ENCODE measurements at places on chromosomes 13 and 19.

- DNase-seq: no peak
Measured at GRCh38 chr13:110416131-110417025, 109.3 kb downstream of the COL4A2 start.

- DNase-seq: no peak
Measured at GRCh38 chr19:38850976-38851621, 1.3 kb upstream of the HNRNPL start.

DNA sequence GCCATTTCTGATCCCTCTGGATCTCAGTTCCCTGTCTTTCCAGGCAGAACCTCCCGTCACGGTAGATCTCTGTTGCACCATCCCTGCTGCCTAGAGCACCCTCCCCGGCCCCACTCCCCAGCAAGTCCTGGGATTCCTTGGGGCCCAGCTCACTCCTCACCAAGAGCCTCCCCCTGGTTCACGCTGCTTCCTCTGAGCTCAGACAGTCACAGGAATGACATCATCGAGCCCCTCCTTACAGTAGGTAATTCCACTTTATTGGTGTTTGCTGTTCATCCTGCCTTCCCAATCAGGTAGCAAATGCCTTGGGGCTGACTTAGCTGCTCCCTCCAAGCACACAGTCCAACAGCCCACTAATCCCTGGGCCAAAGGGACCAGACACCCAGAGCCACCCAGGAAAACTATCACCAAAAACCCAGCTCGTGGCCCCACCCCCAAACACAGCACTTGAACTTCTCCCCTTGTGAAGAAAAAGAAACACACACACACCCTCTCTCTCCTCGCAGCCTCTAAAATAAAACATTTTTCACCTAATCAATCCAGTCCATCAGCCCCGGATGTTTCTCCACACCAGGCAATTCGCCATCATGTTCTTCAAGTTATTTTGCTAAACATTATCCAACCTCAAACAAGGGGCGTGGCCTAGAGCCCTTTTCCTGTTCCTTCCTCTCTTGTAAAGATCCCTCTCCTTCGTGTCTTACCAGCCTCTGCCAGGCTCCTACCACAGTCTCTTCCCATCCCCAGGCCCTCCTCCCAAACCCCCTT, 2.5 kb downstream of the NAPA start:
- DNase-seq: no peak

DNA sequence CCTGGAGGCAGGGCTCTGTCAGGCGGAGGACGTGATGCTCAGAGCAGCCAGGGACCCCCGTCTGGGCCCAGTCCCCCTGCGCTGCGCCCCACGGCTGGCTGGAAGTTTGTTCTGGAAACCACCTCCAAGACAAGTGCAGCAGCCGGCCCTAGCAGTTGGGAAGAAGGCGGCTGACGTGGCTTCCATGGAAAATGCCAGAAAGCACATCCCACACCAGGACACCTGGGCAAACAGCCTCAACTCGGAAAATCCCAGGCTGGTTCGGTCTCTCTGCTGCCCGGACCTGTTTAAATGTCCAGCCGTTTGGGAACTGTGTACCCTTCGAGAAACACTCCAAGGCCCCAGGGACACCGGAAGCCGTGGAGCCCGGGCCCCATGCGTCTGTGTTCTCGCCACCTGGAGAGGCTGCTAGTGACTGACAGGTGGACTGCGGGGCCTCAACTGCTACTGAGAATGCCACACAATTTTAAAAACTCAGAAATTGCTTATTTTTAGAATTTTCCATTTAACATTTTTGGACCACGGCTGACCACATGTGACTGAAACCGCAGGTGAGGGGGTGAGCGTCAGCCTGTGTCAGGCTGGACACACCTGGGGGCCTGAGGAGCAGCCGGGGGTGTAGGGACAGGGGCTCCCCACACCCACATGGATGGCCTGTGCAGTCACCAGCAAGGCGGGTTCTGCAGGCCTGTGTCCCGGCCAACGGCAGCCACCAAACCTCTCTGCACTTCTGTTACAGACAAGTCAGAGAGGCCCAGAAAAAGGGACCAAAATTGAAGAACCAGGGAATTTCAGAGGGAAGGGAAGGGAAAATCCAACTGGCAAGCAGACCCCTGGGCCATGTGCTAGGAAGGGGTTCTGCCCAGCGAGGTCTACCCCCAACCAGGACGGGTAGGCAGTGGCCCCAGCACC, 31.7 kb downstream of the RASA3 start:
- DNase-seq: no peak

GRCh38 chr19:6279620-6279930, 200 bp downstream of the MLLT1 start:
- DNase-seq: no peak

GRCh38 chr13:45209229-45209628, 8.4 kb upstream of the KCTD4 start:
- DNase-seq: no peak

DNA sequence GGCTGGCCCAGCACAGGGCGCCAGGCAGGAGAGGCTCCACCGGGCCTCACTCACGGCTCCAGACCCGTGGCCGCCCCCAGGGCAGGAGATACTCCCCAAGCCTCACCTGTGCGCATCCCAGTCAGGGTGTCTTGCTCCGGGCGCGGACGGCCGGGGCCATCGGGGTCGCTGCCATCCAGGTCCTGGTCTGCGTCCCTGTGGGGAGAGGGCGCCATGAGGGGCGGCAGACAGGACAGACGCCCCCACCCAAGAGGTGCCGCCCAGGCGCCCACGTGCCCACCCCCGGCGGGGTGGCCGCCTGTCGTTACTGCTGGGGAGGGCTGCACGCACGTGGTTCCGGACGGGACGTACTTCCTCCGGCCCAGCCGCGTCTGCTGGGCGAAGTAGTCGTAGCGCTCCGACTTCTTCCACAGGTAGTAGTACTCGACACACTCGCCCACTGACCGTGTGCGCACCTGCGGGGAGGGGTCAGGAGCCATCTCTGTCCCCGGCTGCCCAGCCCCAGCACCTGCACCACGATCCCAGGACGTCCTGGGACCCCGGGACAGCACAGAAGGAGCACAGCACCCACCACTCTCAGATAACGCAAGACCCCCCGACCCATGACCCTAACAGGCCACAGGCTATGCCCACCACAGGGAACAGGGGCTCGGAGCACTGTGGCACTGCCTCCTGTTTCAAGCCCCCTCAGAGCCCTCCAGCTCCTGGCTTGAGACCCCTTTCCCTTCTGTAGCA, 17.4 kb upstream of the PLPP2 start:
- DNase-seq: no peak

Data from NCI-H1436 (cell line).